Stimulated activated naive CD4-positive, alpha-beta T cell (primary cell): ENCODE measurements at places on chromosomes 4 and X.
A peak's percentile ranks its signal among the peaks of the same experiment; 100 is the strongest.

DNA sequence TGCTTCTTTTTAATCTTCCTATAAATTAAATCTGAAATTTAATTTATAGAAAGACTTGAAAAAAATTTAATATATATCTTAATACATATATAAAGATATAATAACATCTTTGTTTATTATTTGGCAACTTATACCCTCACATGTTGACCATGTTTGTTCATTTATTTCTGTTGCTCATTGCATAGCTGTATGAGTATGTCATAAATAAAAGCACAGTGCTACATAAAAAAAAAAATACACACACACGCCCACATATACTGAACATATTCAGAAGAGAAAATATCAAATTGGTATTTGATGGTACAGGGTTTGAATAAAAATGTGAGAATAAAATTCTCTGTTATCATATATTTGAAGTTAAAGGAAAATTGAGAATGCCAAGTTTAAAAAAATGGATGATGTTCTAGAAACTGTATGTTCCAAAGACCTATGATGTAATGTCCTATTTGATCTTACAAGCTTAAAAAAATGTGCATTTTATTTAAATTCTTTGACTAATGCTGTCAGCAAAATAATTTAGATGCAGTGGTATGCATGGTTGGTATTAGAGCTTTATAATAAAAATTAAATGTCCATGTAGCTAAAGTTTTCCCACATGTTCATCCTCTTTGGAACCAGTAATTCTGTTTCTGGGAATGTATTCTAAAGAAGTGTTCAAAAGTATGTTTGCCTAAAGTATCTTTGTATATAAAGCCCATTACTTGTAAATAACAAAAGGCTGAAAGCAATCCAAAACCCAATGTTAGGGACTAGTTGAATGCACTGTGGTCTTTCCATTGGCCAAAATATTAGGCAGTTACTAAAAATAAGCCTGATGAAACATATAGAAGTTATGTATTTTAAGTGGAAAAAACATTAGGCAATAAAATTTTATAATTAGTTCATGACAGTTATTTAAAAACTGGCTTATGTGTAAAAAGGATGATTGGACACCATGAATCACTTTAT, 12.9 kb downstream of the TMEM184C start:
- DNase-seq = no peak

- no peak for DNase-seq
Observed at GRCh38 chrX:112822892-112823291, 17.7 kb downstream of the AMOT start.

GRCh38 chr4:8082517-8083055, 76.0 kb downstream of the ABLIM2 start:
- no peak for DNase-seq

- no peak for DNase-seq
Observed at GRCh38 chrX:122248681-122249080, 935.4 kb upstream of the GRIA3 start.

GRCh38 chrX:49233176-49233575, at the start of gene CACNA1F:
TSS of gene CACNA1F (minus strand) at chrX:49233340. CDS start at chrX:49233309, 31 bp downstream.
- DNase-seq = no peak

DNA sequence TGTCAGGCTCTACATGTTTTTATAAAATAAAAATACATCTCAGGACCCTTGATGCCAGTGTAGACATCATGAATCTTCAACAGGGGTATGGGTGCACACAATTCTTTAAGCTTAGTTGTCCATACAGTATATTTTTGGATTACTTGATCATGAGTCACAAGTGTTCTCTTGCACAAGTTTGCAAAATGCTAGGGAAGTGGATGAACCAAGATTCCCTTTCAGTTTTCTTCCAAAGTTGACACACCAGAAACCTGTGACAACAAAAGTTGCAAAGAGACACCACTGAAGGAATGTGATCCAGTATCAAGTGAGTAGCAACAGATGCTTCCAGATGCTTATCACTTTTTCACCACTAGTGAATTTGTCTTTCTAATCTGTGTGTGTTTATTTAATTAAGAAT, 1021.2 kb downstream of the PCDH7 start:
- no peak for DNase-seq

- no peak for DNase-seq
Observed at GRCh38 chr4:67456577-67457196, 88.6 kb downstream of the CENPC start.

- DNase-seq = no peak
Observed at GRCh38 chr4:18134111-18134510, 112.6 kb upstream of the LCORL start.

GRCh38 chr4:105715692-105716278, 7.2 kb downstream of the GSTCD start:
- peak; percentile 2 for DNase-seq

GRCh38 chr4:85496126-85496849, 21.3 kb downstream of the ARHGAP24 start:
- no peak for DNase-seq

GRCh38 chr4:37338972-37339371, 94.4 kb downstream of the NWD2 start:
- no peak for DNase-seq

DNA sequence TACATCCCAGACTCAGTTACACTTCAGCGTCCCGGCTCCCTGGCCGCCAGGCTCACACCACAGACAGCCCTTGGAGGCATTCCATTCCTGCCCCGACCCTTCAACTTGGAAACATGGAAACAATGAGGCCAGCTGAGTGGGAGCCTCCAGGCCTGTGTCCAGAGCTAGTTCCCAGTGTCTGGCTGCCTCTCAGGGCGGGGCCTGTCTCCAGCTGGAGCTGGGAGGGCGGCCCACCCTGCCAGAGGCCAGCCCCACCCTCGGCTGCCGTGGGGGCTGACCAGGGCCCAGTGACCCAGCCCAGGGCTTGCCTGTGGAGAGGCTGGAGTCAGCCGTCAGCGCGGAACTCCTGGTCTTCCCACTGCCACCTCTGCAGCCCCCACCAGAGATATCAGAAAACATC, 37.4 kb upstream of the SPON2 start:
- DNase-seq = no peak

- no peak for DNase-seq
Observed at GRCh38 chrX:64976673-64977040, 407 bp upstream of the ZC4H2 start.

DNA sequence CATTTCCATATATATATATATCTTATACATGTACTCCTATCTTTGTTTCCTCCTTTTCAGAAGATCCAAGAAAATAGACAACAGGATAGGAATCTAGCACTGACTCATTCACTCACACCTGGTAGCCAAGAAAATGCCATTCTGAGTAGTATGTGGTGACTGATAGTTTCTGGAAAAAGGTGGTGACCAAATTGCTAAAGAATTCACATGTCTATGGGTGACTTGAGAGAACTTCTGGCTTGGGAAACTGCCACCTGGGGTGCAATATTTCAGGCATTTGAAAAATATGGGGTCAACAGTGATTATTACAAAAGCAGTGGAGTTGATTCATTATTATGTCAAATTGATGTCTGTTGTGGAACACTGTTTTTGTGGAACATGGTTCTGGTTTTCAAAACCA, 605.1 kb downstream of the PCDH18 start:
- no peak for DNase-seq

DNA sequence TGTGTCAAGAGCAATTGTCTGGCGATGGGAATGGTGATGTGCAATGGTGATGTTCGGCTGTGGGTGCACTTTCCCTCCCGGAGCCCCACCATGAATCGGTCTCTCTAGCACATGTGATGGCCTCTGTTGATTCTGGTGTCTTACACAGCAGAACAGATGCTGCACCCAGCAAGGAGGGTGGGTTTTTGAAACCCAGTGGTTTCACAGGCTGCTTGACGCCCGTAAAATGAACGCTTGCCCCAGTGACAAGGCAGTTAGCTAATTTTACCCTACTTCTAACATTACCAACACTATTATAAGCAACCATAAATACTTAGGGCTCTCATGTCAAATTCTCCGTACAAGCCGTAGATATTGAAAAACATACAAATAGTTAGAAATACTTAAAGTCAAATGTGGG, 5.9 kb upstream of the ANOS1 start:
- no peak for DNase-seq

DNA sequence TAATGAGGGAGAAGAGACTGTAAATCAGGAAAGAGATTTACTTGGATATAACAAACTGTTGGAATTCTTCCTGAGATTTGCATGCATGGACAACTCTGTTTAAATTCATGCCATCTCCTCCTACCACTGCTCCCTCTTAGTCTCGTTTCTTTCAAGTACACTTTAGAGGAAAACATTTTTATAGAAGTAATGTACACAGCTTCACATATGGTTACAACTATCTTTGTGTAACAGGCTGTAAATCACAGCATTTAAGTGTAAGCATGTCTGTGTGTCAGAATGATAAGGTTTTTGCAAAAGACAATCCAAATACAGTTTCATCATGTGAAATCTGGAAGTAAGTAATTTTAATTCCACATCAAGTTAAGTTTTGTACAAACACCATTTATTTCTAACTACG, 21.5 kb upstream of the ENPEP start:
- no peak for DNase-seq

DNA sequence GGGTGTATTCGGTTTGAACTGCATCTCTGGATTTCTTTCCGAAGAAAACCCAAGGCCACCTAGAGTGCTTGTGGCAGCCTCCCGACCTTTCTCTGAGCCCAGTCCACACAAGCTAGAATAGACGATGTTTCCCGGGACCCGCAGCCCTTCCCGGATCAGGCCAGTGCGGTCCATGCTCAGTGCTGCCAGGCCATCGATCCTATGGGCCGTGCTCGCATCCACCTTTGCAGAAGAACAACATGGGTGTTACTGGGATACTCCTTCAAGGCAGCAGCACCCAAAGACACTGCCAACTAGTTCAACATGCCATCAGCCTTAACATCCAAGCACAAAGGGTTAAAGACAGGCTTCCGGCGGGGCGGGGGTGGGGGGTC, 22.8 kb downstream of the BCOR start:
- DNase-seq = no peak

GRCh38 chrX:69153060-69153730, 12.1 kb downstream of the PJA1 start:
- DNase-seq = no peak

- DNase-seq = no peak
Observed at GRCh38 chr4:124937993-124938392, 225.5 kb upstream of the ANKRD50 start.

- DNase-seq = no peak
Observed at GRCh38 chr4:6047130-6047673, 29.0 kb upstream of the C4orf50 start.

DNA sequence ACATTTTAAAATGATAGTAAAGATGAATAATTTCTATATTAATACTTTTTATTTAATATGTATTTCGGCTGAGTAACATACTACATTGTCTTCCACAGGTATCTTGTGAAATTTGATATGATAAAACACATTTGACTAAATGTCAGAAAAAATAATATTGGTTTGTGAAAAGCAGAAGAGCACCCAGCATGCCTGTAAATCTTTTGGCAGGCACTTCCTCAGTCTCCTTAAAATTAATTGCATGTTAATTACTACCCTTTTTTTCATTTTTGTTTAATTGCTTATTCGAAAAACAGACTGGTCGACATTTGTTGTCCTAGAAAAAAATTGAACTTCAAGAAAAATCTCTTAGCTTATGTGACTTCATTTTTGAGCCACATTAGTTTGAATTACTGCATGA, 40.6 kb downstream of the CLCN3 start:
- no peak for DNase-seq

GRCh38 chrX:48999030-48999429, 3.0 kb downstream of the GRIPAP1 start:
- DNase-seq = no peak

GRCh38 chrX:104351173-104351769, 96.5 kb upstream of the ESX1 start:
- DNase-seq = no peak

DNA sequence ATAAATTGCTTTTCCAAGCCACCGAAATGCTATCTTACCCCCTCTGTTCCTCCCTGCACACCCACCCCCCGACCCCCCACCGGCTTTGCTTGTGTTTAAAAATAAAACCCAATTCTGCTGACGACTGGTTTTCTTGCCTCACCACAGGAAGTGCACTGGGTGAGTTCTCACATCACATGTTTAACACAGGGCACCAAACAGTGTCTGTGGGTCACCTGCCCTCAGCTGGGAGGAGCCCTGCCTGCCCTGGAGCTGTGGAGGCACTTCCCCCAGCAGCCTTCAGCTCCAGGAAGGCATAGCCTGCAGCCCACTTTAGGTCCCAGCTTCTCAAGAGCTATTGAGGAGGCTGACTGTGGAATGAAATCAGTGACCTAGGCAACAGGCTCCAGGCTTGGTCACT, 8.8 kb downstream of the TMEM255A start:
- peak; percentile 2 for DNase-seq

DNA sequence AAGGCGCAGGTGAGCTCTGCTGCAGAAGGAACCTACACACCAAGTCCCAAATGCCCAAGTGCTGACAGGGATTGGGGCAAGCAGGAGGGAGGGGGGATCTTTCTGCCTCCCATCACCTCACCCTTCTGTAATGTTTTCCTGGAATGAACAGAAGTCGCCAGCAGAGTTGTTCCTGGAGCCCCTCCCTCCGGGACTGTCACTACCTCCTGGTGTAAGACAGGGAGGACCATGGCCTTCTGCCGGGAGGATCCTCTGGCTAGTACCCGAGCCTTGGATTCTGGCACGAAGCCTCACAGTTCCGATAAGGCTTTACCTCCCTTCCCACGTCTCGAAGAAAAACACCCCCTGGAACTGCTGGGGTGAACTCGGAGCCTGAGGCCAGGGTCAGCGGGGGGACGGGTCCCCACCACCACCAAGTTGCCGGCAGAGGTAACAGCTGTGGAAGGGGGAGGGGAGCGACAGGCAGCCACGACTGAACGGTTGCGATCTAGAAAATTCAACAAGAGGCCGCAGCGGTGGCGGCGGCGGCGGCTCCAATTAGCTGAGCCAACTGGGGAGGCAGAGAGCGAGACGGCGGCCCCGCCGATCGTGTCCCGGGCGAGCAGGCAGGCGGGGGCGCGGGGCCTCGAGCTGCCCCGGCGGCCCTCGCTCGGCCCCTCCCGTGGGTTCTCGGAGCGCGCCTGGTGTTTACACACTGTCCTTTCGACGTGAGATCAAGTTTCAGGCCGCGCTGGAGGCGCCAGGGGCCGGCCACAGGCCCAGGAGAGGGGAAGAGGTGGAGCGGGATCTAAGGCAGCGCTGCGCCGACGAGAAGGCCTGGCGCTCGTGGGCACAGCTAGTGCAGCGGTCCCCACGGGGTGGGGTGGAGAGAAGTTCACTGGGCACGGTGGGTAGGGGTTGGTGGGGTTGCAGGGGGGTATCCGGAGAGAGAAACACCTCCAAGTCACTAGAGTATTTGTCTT, 53.7 kb upstream of the BCOR start:
- no peak for DNase-seq
